ENCODE measurements at places on chromosomes 5 and 9.

DNA sequence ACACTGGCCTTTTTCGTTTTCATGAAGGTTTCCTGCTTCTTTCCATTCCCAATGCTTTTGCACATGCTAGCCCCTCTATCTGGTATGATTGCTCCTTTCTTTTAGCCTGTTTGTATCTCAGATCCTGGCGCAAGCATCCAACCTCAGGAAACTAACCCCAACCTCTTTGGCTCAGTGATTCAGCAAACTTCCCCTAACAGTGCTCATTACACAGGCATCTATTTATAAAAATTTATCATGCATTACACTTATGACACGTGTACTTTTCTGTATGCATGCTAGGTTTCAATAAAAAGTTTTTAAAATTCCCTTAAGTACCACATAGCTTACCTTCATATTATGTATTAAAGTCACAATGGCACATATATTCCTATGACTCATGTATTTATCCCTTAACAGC, 218.9 kb downstream of the EPB41L4A start:
- DNase-seq = peak; percentile 62

DNA sequence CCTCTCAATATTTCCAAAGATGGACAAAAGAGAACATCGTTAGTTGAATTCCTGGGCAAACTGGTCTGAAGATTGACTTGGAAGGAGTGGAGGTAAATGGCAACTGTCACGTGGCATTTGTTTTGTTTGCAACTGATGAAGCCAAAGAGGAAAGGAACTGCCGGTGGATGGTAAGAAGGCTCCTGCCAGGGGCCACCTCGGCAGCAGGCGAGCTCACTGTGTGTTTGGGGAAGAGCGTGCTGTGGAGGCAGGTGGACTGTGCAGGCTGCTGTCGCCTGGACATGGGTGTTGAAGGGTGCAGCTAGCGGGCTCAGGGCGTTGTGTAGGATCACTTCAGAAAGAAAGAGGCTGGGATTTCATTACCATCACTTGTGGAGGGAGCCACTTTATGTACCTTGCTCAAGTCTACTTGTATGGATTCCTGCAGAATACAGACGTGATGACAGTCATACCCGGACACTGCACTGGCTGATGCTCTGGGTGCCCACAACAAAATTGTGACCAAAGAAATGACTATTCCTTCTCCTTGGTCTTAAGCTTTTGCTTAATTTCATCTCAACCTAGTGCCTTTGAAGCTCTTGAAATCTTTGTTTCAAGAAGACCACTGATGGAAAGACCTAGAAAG, 72.7 kb downstream of the MAP1B start:
- no peak for DNase-seq

GRCh38 chr5:88401228-88401627, 132.6 kb upstream of the TMEM161B start:
- no peak for DNase-seq

- DNase-seq = no peak
Observed at GRCh38 chr5:169757016-169757415, 119.9 kb downstream of the DOCK2 start.

GRCh38 chr9:3290231-3290840, 235.5 kb downstream of the RFX3 start:
- DNase-seq = no peak

DNA sequence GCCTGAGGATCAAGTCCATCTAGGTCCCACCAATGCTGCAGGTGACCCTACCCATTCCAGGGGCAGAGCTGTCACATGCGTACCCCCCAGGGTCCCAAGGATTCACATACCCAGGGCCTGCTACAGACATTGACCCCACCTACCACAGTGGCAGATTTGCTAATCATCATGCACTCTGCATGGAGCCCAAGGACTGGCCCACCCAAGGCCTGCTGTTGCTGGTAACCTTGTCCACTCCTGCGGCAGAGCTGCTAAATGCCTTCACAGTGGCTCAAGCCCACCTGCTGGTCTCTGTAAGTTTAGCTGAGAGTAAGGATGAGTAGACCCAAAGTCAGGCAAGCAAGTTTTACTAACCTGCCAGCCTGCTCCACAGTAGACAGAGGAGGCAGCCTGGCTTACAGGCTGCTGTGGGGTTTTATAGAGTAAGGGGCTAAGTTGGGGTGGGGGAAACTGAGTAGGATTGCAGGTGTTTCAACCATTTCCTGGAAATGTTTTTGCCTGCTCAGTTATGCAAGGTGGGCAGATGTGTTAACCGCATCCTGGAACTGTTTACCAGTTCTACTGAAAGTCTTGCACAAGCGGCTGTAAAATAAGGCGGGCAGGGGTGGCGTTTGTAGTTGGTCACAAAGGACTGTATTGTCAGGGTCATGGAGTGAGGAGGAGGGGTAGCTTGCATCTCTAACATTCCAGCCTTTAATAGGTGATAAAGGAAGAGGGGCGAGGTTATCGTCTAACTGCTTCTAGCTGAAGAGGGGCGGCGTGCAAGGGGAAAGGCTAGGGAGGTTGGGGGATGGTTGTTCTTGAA, 2163.5 kb upstream of the WWC1 start:
- no peak for DNase-seq

DNA sequence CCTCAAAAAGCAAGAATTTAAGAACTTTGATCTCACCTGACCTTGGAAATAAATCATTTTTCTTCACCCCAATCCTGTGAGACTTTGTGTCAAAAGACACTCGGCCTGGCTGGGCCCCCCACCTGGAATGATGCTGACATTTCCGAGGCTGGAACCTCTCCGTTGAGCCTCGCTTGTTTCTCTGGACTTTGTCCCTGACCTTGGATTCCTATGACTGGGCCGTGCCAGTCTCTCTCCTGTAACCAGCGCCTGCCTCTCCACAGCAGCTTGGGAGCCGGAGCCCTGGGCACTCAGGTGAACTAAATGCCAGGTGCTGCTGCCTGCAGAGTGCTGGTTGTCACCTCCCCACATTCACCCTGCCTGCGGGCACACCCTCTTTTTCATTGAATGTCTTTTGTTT, 62.7 kb downstream of the RETREG1 start:
- no peak for DNase-seq

DNA sequence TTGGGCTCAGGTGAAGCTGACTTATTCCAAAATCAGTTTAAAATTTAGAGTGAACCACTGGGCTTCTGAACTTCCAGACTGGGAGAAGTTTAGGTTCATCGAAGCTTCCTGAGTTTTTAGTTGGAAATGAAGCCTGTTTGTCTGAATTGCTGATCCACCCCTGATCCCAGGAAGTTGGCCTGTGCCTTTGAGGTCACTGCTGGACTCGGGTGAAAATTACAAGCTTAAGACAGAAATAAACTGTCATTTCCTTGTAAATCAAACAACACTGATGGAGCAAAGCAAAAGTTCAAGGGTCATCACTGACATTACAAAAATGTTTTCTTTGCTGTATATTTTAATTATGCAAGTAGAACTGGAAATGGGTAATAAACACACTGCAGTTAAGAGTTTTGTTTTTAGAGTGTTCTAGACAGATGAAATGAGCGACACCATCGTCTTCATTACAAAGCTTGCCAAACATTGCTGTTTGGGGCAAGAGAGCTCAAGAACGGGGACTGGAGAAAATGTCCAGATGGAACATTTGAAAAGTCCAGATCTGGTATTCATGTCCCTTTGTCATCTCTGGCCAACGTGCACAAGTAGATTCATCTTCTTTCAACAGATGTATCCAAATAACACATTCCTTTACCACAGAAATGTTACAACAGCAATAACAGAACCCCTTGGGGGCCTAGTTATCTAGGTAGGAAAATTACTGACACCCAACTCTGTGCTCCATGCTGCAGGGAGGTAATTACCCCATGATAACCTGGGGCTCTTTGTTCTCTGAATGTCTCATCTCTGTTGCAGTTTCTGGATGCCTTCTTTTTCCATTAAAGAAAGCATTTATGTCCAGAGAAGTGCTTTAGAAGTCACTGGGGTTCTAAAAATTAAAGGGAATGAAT, 142.4 kb upstream of the ERCC6L2 start:
- no peak for DNase-seq

GRCh38 chr9:87585123-87585855, 87.6 kb downstream of the DAPK1 start:
- DNase-seq = no peak

Measured in suppressor macrophage treated with lipopolysaccharide for 1 hour (primary cell).